H7 (cell line): ENCODE measurements at places on chromosomes 2 and 18. TPM values are rescaled to one million over a fixed set of nuclear protein-coding genes. Genes with fewer than 3 reads are reported as not detected.

- DNase-seq: no peak
Observed at GRCh38 chr2:82411071-82411470, 2048.0 kb downstream of the SUCLG1 start.

DNA sequence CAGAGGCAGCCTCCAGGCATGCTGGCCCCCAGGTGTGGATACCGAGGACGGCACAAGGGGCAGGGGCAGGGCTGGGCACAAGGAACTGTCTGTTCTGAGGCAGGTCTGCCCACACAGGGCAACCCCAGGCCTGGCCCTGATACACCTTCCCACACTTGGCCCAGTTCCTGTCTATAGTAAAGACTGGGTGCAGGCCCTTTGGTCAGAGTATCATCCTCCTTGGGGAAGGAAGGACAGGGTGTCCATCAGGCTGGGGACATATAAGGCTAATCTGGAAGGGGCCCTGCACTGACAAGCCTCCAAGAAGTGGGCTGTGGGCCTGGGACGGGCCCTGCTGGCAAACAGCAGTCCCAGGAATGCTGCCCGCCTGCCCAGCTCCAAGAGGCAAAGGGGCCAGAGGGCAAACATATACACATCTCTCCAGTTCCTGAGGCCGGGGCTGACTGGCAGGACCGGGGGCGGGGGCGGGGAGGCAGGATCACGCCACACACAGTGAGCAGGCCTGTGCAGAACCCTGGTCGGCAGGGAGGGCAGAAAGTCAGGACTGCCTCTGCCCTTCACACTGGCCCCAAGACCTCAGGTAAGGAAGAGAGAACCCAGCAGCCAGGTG is 18.9 kb downstream of the SDC1 start:
- DNase-seq: peak; percentile 66

GRCh38 chr2:111951486-111951885 is 53.1 kb downstream of the MERTK start:
- no peak for DNase-seq

DNA sequence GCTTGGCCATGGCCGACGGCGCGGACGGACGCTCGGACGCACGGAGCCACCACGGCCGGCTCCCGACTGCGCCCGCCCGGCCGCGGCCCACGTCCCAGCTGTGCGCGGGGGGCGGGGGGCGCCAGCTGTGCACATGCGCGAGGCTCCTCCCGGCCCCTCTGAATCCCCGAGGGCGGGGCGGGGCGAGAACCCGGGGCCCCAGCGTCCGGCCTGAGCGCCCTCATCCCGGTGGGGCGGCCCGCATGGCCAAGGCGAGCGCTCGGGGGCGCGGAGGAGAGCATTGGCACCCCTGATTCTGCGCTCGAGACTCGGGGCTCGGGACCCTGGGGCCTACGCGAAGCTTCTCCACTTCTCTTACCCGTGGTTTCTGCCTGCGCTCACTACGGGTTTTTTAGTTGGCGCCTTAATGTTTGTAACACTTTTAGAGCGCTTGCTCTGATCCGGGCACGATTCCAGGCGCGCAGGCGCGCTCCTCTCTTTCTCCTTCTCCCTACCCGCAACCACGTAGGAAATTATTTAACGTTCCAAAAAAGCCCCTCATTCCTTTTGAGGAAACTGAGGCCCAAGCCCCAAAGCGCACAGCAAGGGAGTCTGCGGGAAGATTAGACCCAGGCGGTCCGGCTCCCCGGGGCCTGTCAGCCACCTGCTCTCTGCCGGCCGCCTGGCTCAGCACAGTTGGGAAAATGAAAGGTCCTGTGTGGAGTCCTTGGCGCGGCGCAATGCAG is at the start of gene PXDN:
TSS of gene PXDN (minus strand) at position 70 of the 725 bp plus-strand sequence. CDS start at position 10, 60 bp downstream.
- DNase-seq: peak; percentile 92

GRCh38 chr2:154700136-154700535 is 1.6 kb downstream of the KCNJ3 start:
- DNase-seq: peak; percentile 20

- no peak for DNase-seq
Observed at GRCh38 chr18:45954070-45954934, 12.8 kb downstream of the EPG5 start.

DNA sequence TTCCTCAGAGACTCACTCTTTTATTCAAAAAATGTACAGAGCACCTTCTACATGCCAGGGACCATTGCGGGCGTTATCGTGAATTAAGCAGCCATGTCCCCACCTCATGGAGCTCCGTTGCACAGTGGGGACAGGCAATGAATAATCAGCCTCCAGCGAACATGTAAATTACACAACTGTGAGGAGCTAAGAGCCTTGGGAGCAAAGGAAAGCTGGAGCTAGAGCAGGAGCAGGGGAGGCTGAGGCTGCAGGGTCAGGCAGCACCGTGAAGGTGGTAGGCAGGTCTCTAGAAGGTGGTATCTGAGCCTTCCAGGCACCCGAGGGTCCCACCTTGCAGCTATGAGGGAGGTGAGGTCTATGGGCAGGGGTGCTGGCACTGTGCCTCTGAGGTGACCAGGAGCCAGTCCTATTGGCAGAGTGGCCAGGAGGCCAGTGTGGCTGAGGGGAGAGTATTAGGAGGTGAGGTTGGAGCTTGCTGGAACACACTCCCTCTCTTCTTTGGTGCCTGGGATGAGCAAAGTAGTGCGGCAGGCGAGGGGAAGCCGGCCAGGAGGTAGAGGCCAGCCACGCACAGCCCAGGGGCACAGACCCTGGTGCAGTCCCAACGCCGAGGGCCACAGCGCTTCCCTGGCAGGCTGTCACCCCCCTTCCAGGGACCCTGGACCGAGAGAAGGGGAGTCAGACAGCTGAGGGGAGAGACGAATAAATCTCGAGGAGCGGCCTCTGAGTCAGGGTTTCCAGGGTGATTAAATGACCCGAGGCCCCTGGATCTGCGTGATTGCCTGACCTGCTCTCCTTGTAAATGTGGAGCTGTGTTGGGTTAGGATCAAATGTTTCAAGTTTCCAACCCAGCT is 167.3 kb downstream of the SEPTIN10 start:
- DNase-seq: peak; percentile 38

DNA sequence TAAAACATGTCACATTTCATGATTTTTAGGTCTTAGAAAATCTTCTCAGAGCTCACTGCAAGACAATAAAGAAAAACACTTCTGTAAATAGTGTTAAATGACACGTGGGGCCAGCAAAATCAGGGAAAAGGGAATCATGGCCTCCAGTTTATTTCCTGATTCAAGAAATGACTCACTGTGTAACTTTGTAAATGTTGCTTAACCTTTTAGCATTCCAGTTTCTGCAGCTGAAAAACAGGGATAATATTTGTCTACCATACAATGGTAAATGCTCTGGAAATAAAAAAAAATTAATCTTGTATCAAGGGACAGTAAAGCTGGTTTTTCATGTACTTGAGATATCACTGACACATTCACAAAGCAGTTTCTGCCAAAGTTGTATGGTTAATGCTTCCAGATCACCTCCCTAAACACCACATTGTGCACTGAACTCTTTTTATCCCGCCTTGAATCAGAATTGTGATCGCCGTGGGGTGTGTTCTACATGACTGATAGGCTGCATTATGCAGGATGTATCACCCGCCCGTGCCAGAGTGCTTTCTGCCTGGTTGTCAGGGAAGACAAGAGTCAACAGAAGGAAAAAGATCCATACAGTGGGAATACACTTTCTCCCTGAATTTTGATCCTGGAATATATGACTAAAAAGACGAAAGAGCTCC is 238.8 kb downstream of the IKZF2 start:
- DNase-seq: no peak

GRCh38 chr18:25862881-25863600 is 227.4 kb downstream of the SS18 start:
- no peak for DNase-seq

DNA sequence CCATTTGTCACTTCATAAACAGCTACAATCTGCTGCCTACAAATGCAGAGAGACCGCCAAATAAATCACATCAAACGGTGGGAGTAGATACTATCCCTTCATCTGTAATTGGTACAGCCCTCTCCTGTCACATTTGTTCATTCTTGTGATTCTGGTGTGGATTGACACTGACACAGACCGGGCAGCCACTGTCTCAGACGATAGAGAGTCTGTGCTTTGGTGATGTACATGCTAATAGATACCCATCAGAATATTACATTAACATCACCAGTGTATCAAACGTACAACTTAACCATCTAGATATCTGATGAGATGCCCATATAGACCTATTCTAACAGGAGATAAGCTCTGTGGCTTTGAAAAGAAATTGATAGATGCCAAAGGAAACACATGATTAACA is 419.7 kb upstream of the ZEB2 start:
- no peak for DNase-seq

DNA sequence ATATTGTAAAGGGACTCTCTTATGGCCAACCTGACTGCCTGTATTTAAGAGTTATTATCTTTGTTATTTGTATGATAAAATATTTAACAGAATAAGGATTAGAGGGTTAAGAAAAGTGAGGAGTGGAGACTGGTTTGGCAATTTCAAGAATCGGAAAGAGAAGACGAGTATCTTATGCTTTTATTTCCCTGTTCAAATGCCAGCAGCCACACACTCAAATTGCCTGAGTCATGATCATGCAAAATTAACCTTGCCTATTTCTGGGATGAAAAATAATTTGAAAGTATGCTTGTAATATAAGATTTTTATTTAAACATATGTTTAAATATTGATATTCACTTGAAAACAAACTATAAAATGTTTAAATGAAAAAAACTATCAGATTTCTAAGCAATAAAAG is 188.6 kb downstream of the CD226 start:
- no peak for DNase-seq

- DNase-seq: no peak
Observed at GRCh38 chr2:160199683-160200389, at the start of gene ITGB6. TSS of gene ITGB6 (minus strand) at chr2:160200272. CDS start at chr2:160200063, 209 bp downstream.

- peak; percentile 18 for DNase-seq
Observed at GRCh38 chr18:33839452-33840211, 261.6 kb downstream of the ASXL3 start.

GNLY gene
- total RNA-seq: not detected in 2 replicates

CCDC68 gene
- 0.10 TPM in 1 of 2 replicates, not detected in the other for total RNA-seq

L3MBTL4 gene
- 0.48 and 0.59 TPM in 2 replicates for total RNA-seq

HRH4 gene
- not detected in 2 replicates for total RNA-seq

ITGA4 gene
- total RNA-seq: 1.6 and 2.2 TPM in 2 replicates

C2orf81 gene
- total RNA-seq: 0.83 and 1.6 TPM in 2 replicates

GALNT5 gene
- 0.07 and 0.18 TPM in 2 replicates for total RNA-seq

MC5R gene
- total RNA-seq: 0.37 TPM in 1 of 2 replicates, not detected in the other
